ENCODE measurements at places on chromosomes 2 and 18. TPM values are rescaled to one million over a fixed set of nuclear protein-coding genes. Genes with fewer than 3 reads are reported as not detected.

- no peak for DNase-seq
Observed at GRCh38 chr2:44769349-44770011, 172.0 kb upstream of the SIX3 start.

DNA sequence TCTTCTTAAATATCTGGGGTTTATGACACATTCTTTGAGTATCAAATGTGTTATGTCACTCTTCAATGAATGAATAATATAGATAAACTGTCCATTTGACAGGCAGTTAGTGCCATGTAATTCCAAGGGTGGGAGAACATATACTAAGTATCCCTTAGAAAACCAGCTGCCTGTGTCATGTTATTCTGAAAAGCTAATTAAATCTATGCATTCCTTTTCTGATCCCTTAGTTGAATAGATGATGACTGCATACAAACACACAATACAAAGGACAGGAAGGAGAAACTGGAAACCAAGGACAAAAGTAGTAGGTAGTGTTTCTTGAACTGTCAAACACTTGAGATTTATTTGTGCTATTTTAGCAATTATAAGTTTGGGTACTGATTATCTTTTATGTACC lies 8.3 kb downstream of the ARHGAP28 start:
- no peak for DNase-seq

- no peak for DNase-seq
Observed at GRCh38 chr2:85137156-85137555, 4.0 kb downstream of the TCF7L1 start.

DNA sequence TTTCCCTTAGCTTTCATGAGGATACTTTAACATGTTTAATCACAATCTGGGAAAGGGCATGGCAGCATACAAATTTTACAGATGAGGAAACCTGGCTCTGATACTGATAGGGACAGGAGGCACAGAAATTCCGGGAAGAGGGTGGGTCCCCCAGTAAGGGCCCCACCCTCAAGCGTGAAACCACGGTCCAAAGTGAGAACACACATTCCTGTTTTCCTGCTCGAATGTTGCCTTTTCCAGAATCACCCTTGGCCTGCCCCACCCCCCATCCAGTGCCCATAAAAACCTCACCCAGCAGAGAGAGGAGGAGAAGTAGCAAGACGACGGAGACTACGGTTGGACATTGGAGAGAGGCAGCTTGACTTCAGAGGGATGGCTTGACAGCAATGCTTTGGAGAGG lies 98.2 kb downstream of the HIBCH start:
- no peak for DNase-seq

DNA sequence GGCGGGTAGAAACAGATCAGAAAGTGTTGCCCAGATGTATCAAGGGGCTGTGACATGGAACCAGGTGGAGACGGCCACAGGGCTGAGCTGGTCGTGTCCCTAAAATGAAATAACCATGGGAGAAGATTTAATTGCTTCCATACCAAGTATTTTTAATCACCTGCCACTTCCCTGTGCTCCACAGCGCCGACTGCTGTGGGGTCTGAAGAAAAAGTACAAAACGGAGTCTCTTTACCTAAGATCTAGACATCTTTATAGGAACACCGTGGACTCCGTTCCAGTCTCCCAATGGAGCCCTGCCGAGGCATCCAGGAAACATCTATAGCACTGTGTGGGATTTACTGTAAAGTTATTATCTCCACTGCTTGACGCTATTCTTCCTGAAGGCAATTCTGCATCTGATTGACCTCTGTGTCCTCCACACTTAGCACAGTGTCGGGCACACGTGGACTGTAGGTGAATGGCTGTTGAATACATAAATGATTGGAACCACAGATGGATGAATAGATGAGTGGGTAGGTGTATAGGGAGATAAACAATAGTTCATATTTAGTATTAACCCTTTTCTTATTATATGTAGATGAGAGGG lies 21.6 kb upstream of the GYPC start:
- DNase-seq: no peak

GRCh38 chr2:105301646-105302045 lies 27.9 kb downstream of the TGFBRAP1 start:
- no peak for DNase-seq

DNA sequence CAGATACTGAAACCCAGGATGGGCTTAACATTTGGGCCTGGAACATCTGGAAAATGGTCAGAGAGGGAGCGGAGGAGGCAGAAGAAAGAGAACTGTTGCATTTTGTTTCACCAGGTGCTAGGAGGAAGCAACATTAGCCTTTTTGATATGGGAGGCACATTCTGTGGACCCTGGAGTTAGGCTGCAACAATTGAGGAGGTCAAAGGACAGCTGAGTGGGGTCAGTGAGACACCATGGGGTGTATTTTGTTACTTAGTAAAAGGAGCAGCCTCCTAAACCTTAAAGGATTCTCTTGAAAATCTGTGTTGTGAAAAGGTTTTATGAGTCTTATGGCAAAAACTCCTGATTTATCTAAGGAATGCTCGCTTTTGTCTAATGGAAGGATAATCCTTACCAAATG lies 124.9 kb downstream of the GREB1L start:
- DNase-seq: no peak

GRCh38 chr18:76213991-76214390 lies 281.1 kb downstream of the ZNF516 start:
- no peak for DNase-seq

DNA sequence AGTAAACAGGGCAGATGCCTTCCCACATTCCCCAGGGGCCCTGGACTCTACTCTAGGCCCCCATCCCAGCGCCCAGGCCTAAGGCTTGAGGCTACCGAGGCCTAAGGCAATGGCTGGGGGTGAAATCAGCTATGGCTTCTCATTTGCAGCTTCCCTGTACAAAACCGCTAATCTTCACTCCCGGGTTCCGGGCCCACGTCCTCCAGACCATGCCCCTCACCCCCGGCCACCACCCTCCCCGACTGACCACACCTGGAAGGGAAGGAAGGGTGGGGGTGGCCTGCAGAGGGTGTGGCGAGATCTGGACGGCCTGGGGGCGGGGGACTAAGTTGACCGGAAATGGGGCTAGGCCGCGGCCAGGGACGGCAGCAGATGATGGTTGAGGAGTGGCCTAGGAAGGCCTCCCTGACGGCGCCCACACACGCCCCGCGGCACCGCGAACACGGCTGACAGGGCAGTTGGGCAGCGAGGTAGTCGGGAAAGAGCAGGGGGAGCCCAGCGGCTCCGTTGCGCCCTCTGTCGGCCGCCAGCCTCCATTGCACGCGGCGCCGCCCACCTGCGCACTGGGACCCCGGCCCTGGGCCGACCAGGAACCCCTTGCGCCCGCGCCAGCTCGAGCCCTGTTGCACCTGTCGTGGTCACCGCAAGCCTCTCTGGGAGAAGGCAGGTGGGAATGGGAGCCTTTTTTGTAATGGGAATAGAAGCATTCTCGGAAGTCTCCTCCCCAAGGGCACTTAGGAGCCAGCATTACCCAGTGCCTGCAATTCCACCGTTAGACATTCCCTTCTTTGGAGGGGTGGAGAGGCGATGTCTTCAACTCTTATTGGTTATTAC lies 117.1 kb upstream of the STPG4 start:
- peak; percentile 71 for DNase-seq

DNA sequence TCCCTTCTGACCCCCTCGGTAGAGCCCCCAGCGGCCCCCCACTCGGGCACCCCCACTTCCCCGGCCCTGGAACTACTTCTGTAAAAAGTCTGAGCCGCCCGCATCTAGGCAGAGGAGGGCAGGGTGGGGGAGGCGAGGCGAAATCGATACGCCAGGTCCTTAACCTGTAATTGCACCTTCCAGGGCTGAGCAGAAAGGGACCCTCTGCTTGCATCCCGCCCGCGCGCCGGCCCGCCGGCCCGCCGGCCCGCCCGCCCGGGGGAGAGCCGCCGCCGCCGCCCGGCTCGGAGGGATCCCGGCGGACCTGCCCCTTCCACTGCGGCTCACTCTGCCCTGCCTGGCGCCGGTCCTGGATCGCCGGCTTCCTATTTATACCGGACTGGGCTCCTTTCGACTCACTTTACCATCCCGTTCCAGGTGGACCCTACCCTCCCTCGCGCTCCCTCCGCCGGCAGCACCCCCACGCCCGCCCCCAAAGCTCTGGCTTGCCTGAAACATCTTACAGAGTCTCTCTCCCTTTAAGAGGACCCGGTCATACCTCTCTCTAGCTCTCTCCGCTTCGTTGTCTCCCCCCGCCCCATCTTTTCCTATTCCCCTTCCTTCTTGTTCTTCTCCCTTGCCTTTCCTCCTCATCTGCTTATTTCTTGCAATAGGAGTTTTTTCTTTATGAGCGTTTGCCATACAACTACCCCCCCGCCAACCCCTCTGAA lies 797 bp downstream of the KLHL14 start:
- no peak for DNase-seq

- no peak for DNase-seq
Observed at GRCh38 chr18:21341141-21341540, 99.1 kb downstream of the GREB1L start.

GRCh38 chr18:9101730-9102507 lies 580 bp upstream of the NDUFV2 start:
- no peak for DNase-seq

DNA sequence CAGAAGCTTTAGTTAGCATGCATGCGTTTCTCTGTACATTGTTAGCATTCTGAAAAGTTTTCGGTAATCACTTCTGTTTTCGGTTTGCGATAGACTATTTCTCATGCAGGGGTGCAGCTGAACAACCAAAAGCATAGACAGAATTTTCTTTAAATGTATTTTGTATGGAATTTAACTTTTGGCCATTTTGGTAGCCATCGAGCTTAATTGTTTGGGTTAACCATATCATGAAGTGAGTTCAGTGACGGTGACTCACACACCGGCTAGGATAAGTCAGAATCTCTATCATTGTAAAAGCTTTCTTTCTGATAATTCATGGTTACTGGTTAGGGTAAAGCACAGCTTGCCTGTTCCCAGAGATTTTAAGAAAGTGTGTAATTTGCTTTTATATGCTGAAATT lies 107.2 kb downstream of the CD226 start:
- DNase-seq: no peak

- DNase-seq: peak; percentile 18
Observed at GRCh38 chr2:128401680-128402079, 83.0 kb upstream of the HS6ST1 start.

DNA sequence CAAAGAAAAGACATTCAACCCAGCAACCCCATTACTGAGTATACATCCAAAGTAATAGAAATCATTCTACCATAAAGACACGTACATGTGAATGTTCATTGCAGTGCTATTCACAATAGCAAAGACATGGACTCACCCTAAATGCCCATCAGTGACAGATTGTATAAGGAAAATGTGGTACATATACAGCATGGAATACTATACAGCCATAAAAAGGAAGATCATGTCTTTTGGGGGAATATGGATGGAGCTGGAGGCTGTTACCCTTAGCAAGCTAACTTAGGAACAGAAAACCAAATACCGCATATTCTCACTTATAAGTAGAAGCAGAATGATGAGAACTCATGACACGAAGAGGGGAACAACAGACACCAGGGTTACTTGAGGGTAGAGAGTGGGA lies 145.9 kb downstream of the GULP1 start:
- no peak for DNase-seq

Gene MC5R
- not detected for total RNA-seq

Data from upper lobe of left lung (tissue), 6 donors.